ENCODE measurements at places on chromosomes 4 and X.
A peak's percentile ranks its signal among the peaks of the same experiment; 100 is the strongest.

GRCh38 chrX:40320819-40321218, 223.1 kb upstream of the BCOR start:
- no peak for DNase-seq

GRCh38 chr4:156915221-156915620, 56.4 kb downstream of the PDGFC start:
- DNase-seq, result no peak

DNA sequence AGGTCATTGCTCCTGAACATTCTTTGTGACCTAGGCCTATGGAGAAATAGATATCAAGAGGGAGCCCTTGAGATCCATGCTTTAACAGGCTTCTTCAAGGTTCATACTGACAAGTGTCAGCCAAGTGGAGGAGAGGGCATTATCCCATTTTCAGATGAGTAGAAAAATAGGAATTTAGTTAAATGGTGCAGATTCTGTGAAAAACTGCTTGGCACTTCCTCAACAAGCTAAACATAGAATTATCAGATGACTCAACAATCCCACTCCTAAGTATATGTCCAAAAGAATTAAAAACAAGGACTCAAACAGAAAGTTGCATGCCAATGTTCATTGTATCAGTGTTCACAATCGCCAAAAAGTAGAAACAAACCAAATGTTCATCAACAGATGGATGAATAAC, 43.8 kb upstream of the KCNIP4 start:
- DNase-seq, result no peak

DNA sequence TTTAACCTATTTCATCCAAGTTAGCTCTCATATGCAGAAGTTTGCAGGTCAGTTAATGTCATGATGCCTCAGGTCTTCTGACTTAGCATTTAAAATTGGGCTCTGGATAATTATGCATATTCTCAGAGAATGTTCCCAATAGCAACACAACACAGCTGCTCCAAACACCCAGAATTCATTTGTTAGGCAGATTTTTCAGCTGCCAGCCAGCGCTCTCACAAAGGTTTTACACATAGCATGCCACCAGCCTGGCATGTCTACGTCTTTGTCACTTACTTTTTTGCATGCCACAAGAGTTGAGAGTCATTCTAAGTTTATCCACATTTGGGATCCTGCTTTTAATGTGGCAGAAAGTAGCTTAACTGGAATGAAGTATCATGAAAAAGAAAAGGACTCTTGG, 84.8 kb downstream of the LIMCH1 start:
- no peak for DNase-seq

GRCh38 chrX:45806410-45807121, 605.9 kb upstream of the DIPK2B start:
- DNase-seq, result no peak

- no peak for DNase-seq
Observed at GRCh38 chr4:55733932-55734331, 85.7 kb upstream of the EXOC1L start.

- DNase-seq, result no peak
Observed at GRCh38 chr4:87570290-87570805, 38.0 kb upstream of the DSPP start.

GRCh38 chr4:39699687-39700409, 1.9 kb downstream of the UBE2K start:
- no peak for DNase-seq

DNA sequence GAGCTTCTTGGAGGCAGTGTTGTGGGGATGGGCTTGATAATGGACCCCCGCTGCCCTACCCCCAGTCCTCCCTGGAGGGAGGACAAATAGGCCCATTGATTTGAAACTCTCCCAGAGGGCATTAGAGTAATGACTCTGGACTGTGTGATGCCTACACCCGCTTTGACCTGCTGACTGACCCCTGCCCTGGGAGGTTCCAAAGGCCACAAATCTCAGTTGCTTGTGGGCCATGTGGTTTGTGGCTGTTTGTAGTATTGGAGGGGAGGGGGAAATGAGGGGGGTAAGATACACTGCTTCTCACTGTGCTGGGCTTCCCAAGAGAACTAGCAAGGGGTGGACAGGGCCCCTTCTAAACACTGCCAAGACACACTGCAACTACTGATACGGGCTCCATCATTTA, 27.6 kb upstream of the BCORL1 start:
- no peak for DNase-seq

DNA sequence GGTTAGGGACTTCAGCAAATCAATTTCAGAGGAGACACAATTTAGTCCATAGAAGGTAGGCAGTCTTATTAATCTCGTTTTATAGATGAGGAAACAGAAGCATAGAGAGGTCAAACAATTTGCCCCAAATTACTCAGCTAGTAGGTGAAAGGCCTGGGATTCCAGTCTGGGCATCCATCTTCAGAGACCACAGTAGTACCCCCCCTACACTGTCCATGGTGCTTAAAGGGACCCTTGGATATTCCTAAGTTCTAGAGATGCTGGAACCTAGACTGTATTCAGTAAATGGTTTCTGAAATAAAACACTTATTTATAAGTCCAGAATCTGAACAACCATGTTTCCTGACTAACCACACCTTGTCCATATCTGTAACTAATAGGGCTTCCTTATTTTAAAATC, 174.8 kb downstream of the CEP135 start:
- no peak for DNase-seq

GRCh38 chr4:165011403-165011802, 20.4 kb upstream of the TRIM60 start:
- DNase-seq, result no peak

DNA sequence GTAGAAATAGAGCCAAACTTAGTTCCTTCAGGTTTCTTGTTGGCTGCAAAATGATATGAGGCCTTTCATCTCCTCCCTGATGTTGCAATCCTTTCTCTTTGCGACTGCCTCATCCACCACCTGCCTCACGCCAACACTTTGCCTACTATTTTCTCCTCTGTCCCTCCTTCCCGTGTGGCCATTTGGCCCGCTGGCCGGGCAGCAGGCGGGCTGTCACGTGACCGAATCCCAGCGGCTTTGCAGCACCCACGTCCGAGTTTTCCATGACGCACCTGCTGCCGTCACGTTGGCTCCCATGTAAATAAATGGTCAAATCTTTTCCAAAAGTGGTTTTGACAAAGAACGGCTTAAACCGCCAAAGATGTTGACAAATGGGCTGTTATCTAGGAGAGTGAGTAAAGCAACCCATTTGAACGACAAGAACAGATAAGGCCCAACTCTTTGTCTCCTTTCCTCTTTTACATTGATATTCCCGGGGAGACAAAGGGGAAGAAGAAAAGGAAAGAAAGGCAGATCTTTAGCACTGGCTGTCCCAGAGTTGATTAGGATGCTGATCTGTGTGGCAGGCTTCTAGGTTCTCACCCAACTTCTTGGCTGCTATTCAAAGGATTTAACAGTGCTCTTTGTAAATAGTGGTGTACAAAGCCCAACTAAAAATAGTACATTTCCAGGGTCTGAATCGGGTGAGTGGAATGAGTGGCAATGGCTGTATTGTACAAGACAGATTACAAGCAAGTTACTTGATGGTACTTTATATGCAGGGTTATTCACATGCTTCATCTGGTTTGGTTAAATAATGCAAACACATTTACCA, 174.2 kb upstream of the JADE1 start:
- DNase-seq, result no peak

GRCh38 chr4:165343353-165344191, 16.1 kb downstream of the MSMO1 start:
- DNase-seq, result no peak

DNA sequence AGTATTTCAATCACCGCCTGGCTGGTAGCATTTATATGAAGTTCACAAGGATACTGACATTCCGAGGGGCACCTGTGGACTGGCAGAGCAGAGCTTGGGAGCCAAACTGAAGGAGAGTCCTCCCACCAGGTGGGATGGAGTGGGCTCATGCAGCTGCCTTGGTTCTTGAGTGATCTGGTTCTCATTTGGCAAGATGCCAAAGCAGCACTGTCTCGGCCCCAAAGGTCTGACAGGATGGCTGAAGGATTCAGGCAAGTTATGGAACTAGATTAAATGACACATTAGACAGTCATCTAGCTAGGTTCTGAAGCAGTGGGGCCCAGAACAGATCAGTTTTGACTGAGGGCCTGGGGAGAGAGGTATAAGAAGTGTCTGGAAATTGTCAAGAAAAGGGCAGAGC, 3.2 kb downstream of the FGF16 start:
- no peak for DNase-seq

DNA sequence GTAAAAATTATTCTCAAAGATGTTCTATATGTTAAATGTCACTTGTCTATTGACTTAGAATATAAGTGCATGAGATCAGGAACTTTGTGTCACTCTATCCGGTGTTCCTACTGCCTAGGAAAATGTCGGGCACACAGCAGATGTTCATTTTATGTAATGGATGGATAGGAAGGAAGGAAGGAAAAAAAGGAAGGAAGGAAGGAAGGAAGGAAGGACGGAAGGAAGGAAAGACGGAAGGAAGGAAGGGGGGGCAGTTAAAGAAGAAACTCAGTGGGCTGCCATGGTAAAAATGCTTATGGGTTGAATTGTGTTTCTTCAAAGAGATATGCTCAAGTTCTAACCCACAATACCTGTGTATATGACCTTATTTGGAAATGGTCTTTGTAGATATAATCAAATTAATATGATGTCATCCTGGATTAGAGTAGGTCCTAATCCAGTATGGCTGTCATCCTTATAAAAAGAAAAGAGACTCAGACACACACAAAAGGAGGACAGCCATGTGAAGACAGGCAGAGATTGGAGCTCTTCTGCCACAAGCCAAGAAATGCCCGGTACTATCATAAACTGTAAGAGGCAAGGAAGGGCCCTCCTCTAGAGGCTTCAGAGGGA, 86.3 kb downstream of the COL25A1 start:
- DNase-seq, result no peak

DNA sequence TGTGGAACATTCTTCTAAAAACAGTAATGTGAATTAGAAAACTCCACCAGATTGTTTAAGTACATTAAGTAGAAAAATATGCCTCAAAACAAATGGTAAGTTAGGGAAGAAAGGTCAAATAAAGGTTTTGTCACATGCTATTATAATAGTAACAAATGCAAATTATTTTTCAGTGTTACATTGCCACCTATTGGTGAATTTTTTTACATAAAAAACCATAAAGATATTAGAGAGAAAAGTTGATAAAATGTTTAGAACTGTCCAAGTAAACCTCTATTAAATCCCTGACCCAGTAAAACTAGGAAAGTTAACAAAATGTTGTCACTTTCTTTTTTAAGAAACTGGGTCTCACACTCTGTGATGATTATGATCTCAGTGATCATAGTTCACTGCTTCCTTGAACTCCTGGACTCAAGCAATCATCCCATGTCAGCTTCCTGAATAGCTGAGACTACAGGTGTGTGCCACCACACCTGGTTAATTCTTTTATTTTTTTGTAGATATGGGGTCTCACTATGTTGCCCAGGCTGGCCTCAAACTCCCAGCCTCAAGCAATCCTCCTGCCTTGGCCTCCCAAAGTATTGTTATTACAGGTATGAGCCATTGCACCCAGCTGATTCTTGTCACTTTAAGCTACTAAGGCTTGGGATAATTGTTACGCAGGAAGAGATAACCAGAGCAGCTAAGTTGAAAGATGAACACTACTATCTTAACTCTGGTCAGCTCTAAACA, 157.6 kb downstream of the ATRX start:
- DNase-seq, result no peak

DNA sequence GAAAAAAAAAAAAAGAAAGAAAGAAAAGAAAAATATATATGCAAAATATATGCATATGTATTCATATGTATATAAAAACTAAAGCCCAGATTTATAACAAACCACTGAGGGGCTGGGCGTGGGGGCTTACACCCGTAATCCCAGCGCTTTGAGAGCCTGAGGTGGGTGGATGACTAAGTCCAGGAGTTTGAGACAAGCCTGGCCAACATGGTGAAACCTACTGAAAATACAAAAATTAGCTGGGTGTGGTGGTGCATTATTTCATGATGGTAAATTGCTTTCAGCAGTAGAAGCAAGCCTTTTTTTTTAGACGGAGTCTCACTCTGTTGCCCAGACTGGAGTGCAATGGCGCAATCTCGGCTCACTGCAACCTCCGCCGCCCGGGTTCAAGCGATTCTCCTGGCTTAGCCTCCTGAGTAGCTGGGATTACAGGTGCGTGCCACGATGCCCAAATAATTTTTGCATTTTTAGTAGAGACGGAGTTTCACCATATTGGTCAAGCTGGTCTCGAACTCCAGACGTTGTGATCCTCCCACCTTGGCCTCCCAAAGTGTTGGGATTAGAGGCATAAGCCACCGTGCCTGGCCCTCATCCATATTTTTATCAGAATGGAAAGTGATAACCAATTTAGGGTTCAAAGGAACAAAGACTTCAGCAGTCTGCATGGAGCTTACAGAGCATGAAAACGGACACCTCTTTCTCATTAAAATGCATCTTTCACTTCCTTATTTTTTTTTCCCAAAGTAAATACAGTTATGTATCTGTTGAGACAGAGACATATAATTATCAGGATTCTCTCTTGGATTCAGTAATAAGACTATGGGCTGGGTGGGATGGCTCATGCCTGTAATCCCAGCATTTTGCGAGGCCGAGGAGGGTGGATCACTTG, 27.7 kb upstream of the MOB1B start:
- DNase-seq, result no peak

- DNase-seq, result no peak
Observed at GRCh38 chrX:9788911-9789310, 2.7 kb downstream of the SHROOM2 start.

GRCh38 chrX:110042496-110042895, 39.6 kb downstream of the TMEM164 start:
- DNase-seq, result no peak

GRCh38 chr4:113049421-113050370, at the start of gene ANK2:
Gene ANK2, plus strand, starts transcription at chr4:113049653. Its CDS starts 76 bp downstream, at chr4:113049729.
- peak; percentile 52 for DNase-seq

- DNase-seq, result no peak
Observed at GRCh38 chrX:64188901-64189300, 16.6 kb downstream of the AMER1 start.

DNA sequence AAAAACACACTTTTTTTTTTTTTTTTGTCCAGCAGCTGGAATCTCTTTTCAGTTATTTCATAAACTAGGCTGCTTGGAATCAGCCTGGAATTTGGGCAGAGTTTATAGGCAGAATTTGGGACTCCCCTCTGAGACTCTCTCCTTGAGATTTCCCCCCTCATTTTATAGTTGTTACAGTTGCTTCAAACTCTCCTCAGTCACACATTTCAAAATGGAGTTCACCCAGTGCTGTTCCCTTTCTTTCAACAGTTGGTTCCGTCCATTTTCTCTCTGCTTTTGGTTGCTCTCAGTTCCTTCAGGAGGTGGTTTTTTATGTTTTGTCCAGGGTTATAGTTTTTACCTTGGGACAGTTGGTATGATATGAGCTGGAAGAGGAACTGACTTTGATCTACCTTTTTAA, 27.5 kb downstream of the NSD2 start:
- DNase-seq, result no peak

- no peak for DNase-seq
Observed at GRCh38 chr4:81678801-81679200, 207.1 kb upstream of the RASGEF1B start.

- peak; percentile 44 for DNase-seq
Observed at GRCh38 chr4:3461515-3462291, 1.4 kb upstream of the DOK7 start.
